ENCODE measurements at places on chromosomes 5 and 9.

- DNase-seq: no peak
Observed at GRCh38 chr5:37174928-37175327, 74.2 kb downstream of the CPLANE1 start.

GRCh38 chr5:103902893-103903292, 340.3 kb upstream of the NUDT12 start:
- DNase-seq: no peak

- peak; percentile 14 for DNase-seq
Observed at GRCh38 chr9:111959468-111960359, 63.1 kb downstream of the UGCG start.

- DNase-seq: peak; percentile 29
Observed at GRCh38 chr5:123512611-123513461, 859 bp downstream of the CSNK1G3 start.

DNA sequence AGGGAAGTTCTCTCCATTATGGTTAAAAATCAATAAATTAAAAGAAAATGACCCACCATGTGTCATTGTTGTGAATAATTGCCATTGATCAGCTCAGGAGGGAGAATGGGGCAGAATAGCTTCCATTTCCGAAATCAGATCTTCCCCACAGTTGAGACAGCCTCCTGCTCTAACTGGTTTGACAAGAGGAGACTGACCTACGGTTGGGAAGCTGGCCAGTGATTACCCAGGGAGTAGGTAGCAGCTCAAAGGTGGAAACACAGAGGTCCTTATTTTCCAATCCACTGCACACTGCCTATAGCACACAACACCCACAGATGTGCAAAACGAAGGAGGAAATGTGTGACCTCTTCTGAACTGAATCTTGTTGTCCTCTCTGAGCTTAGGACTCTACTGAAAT, 69.0 kb upstream of the DAPK1 start:
- DNase-seq: no peak

GRCh38 chr5:169628892-169629291, 8.2 kb upstream of the DOCK2 start:
- no peak for DNase-seq

- DNase-seq: no peak
Observed at GRCh38 chr5:180801596-180802324, 846 bp downstream of the MGAT1 start.

DNA sequence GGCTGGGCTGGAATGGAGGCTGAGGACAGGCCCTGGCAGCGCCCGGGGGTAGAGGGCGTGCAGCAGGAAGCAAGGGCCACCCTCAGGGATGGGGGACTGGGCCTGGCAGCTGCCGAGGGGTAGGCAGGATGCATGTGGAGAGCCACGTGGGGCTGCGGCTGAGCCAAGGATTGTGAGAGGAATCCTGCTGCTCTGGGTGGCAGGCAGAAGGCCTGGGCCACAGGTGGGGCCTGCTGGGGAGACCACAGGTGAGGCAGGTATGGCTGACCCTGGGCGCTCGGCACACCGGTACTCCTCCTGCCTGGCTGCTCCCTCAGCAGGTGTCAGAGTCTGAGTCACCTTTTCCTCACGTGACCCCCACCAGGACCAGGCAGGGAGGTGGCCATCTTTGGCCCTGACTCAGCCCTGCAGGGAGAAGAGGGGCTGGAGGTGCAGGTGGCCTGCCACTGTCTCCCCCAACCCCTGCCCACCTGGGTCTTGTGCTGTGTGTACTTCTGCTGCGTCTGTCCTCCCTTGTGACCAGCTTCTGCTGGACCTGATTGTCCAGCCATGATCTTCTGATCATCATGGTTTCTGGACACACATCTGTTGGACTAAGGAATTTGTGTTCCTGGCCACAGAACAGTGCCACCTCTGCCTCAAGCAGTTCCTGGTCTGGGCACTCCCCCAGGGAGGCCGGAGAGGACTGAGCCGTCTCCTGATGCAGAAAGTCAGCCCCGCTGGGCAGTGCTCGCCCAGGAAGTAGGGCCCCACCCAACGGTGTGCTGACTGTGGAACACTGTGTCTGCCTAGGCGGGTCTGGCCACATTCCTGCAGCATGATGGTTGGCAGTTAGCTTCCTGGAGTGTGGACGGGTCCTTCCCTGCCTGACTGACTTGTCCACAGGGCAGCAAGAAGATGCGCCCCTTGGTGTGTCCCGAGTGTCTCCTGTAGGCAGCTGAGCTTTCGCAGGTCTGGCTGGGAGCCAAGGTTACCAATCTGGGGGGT, 6.4 kb downstream of the ARRDC1 start:
- peak; percentile 56 for DNase-seq

DNA sequence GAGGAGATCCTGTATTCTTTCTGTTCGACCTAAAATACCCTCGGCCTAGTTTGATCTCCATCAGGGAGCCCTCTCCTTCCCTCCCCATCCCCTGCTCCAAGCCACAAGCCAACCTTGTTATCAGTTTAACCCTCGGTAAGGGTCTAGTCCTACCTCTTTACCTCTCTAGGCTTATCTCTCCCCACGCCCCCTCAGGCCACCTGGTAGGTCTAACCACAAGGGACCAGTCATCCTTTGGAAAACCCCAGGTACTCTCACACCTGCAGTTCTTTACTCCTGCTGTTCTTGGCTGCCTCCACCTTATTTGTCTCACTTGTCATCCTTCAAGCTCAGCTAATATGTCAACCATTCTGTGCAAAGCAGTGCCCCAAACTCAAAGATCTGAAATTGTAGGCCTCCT, 78.7 kb downstream of the RAD23B start:
- DNase-seq: no peak

GRCh38 chr9:128081056-128081455, 13.0 kb downstream of the SLC25A25 start:
- DNase-seq: no peak

DNA sequence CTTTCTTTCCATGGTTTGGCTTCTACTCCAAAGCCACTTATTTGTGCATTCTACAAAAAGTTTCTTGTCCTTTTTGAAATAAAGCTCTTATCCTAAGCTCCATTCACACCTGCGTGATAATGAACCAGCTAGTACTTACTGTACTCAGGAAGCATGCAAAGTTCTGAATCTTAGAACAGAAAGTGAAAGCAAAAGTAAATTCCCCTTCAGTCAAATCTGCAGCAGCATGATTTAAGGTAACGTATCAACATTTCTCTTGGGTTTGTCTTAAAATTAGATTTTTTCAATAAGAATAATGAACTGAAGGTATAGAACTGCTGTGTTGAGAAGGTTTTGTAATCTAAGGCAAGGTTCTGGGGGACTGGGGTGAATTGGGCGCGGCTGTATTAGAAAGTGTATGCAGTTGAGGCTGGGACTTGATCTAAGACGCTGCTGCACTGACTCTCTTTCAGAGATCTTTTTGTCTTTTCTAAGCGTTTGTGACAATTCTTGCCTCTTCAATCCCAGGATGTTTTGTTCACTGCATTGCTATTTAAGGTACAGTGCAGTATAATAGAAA, at the start of gene ERAP2:
ERAP2 (plus strand) TSS at position 209 of the 559 bp plus-strand sequence. CDS start 3,186 bp downstream, outside the sequence.
- DNase-seq: peak; percentile 39

DNA sequence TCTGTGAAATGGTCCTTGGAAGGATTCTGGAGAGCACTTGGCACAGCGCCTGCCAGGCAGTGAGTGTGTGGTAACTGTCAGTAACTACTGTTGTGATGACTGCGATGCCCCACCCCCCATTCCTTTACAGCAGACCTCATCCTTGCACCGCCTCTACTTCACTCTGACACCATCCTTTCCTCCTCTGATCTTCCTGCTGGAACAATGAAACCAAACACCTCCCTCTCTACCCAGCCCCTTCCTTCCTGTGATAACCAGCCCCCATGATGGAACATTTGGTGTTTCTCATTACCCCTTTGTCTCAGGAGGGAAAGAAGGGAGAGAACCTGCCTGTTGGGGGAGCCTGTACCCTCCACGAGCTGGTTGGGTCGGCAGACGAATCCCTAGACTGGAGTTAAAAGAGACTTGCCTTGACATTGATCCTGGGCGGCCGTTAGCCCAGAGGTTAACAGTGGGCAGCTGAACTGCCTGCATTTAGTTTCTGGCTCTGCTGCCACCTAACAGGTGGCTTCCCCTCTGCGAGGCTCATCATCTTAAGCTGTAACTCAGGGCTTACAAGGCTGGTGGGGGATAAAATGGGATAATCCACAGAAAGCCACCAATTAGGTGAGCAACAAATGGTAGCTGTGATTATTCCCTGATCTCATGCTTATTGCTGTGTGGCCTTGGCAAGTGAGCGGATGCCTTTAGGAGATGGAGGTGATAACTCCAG, 34.2 kb upstream of the GRPEL2 start:
- no peak for DNase-seq

DNA sequence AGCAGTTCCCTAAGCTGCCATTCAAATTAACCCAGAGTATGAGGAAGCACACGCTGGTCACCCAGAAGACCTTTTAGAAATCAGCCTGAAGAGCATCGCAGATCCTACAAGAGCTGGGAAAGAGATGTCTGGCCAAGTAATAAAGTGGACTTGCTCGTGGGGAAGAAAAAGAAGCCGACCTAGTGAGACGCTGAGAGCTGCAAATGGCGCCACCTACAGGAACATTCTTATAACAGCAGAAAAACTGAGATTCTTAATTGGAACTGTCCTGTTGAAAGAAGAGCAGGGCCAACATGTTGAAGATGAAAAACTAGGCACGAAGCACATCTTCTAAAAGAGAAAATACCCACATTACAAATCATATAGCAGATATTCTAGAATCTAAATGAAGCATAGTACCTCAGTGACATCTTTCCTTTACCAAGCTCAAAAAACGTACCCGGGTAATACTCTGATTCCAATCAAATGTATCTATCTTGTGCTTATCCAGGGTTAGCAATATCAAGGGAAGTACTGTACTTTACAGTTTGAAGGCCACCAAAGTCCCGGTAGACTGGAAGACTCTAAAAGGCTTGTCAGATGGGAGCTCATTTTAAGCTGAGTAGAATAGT, 3.9 kb upstream of the GNAQ start:
- DNase-seq: peak; percentile 78

DNA sequence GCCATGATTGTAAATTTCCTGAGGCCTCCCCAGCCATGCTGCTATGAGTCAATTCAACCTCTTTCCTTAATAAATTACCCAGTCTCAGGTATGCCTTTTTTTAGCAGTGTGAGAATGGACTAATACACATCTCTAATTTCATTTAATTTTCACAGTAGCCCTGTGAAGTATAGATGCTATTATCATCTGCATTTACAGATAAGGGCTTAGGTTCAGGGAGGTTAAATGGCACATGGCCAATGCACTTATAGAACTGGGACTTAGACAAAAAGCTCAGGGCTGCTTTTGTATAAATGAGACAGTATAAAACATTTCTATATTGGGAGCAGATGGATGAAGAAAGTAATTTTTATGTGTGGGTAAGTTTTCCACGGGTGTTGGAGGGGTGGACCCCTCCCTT, 62.9 kb upstream of the PANK3 start:
- DNase-seq: no peak

GRCh38 chr5:57280853-57281252, 107.0 kb downstream of the GPBP1 start:
- DNase-seq: no peak

DNA sequence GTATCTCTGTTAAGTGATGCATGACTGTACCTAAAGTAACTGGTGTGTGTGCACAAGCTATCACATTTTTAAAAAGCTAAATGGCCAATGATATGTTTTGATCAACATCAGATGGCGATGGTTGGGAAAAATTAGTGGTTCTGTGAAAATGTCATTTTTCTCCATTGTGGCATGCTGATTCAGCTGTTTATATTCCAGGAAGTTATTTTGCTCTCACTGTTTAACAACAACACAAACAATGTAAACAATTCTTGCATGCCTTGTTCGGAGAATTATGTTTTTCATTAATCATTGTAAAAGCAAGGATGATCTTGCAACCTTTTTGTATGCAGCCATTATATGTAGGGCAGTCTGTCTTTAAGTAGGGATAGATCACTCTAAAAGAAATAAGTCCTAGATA, 106.1 kb upstream of the LHFPL2 start:
- no peak for DNase-seq

GRCh38 chr5:155389498-155389897, 375.9 kb downstream of the KIF4B start:
- no peak for DNase-seq

GRCh38 chr5:43039471-43040286, 440 bp downstream of the ANXA2R start:
- peak; percentile 79 for DNase-seq

- no peak for DNase-seq
Observed at GRCh38 chr9:123657941-123658340, 272.0 kb downstream of the DENND1A start.

GRCh38 chr9:84297162-84297821, 43.3 kb downstream of the SLC28A3 start:
- no peak for DNase-seq

DNA sequence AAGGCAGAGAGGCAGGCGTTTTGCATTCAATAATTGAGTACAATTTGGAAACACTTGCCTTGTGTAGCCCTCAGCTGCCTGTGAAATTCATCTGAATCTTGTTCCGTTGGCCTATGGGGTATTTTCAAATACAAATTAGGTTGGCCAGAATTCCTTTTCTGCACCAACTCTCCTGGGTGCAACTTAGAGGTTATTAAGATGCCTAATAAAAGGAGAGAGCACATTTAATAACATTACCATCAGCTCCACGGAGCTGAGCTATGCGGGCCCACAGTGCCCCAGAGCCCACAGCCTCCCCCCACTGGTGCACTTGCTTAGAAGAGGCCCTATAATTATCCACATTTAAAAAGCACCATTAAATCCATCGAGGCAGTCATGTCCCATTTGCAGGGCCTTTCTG, 367.6 kb upstream of the CLINT1 start:
- no peak for DNase-seq

- no peak for DNase-seq
Observed at GRCh38 chr9:113808391-113809358, 67.4 kb upstream of the ZNF618 start.

DNA sequence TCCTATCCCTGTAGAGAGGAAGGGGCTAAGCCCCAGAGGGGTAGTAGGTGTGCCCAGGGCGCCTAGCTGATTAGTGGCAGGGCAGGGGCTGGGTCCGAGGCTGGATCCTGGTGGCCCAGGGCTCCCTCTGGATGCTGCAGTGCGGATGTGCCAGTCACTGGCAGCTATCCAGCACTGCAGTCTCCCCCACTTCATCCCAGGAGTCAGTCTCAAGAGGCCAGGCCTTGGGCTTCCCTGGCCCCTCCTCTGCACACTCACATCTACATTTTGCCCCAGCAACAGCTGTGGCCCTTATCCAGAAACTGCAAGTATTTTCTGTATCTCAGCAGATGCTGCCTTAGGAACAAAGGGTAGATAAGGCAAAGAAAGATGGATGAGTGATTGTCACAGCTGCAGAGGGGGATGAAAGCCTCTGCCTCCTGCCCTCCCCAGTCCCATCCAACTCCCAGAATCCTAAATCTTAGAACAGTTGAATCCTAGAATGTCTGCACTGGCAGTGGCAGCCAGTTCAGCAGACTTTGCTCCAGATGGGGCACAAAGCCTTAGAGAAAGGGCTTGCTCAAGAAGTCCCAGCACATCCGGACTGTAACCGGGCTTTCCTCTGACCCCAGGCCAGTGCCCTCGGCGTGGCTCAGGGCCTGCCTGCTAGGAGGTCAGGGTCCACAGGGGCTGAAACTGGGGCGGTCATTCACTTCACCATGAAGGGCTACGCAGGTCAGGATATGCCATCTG, 1.6 kb downstream of the ANXA6 start:
- peak; percentile 31 for DNase-seq

DNA sequence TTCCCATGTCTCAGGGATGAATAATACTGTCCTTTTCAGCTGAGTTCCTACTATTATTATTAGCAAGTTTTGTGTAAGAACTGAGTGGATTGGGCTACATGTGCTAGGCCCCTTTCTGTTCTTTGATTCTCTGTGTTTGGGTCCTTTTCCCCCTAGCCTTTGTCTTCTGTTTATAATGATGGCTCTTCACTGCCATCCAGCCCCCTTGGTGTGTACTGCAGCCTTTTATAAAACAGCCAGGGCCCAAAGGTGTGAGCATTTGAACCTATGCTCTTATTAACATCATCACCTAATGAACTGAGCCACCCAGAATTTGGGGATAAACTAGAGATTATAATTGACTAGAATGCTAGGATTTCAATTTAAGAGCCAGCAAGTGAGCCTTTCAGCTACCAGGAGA, 52.6 kb downstream of the PLAC8L1 start:
- DNase-seq: no peak
